ENCODE measurements at places on chromosomes 6 and 20.

DNA sequence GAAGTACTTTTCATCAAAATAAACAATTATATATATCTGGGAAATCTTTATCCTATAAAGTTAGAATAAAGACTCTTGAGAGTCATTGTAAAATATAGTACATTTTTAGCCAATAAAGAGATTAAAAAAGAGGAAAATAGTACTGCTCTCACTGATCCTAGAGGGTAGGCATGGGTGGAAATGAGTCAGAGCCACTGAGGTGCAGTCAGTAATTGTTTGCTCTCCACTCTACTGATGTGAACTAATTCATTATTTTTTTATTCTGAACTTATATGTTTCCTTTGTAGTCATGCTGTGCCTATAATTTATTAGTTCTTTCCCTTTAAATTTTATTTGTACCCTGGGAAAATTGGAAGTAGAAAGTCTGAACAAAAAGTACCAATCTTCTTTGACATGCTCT lies 1359.4 kb upstream of the GJE1 start:
- no peak for DNase-seq

- no peak for DNase-seq
Observed at GRCh38 chr6:10316373-10316721, 98.5 kb downstream of the TFAP2A start.

GRCh38 chr20:13736436-13737191 lies 48.1 kb downstream of the ESF1 start:
- DNase-seq, result peak; percentile 30

GRCh38 chr6:38720295-38720694 lies 5.2 kb downstream of the DNAH8 start:
- DNase-seq, result no peak

DNA sequence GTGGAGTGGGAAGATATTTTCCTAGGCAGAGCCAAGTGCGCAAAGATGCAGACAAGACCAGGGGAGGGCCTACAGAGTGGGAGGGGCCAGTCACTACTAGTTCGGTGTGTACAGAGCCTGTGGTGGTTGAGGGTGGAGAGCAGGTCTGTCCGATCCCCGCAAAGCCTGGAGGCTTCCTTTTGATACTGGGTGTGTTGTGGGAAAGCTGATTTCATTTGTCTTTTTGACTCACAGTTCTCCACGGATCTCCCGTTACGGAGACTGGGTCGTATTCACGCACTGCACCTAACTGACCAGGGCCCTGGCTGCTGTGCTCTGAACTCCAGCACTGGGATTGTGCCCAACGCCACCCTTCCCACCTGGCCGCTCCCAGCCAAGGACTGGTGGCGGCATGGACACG lies 1.4 kb upstream of the TIAM2 start:
- no peak for DNase-seq

DNA sequence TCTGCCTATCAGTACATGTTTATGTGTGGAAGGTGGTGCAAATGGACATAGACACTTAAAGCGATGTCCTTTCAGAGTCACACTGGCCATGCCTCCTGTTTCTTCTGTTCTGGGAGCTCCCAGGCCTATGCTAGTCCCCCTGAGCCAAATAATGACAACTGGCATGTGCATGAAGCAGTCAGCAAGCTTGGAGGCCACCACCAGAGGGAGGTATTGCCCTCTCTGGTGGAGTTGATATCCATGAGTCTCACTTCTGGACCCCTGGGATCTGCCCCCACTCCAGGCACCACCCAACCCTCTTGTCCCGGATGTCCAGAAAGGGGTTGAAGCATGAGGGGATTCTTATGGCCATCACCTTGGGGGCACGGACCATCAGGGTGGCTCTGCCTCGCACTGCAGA lies 172.2 kb downstream of the AIG1 start:
- DNase-seq, result no peak

DNA sequence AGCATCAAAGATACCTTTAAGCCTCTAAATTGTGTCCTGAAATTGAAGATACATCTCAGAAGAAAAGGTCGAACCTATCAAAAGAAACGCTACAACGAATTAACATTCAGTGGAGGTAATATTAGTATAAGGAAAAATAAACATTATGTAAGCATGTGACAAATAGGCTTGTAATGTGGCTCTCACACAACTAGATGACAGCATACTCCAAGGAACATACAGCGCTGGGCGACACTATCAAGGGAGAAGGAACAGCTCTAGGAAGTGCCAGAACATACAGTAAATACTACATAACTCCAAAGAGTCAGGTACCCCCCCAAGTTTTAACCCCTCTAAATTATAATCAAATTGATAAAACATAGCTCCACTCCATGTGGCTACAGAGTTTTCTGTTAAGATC lies 103.5 kb downstream of the LAMP5 start:
- DNase-seq, result no peak

DNA sequence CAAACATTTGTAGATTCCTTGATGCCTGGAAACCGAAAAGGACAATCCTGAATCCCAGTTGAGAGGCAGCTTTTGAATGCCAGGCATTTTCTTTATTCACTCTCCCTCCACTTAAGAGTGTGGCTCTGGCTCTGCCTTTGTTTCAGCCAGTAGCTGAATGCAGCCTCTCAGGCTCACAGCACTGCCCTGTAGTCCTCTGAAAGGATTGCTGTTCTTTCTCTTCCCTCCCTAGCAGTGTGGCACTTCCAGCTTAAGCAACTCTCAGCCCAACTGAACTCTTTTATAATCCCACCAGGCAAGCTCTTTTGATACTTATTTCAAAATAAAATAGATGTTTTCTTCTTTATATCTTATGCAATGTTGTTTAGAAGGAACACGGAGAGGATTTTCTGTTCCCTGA lies 415.6 kb downstream of the GJA1 start:
- no peak for DNase-seq

- no peak for DNase-seq
Observed at GRCh38 chr6:119145111-119145510, 66.6 kb upstream of the FAM184A start.

GRCh38 chr6:65776332-65776731 lies 69.3 kb upstream of the EYS start:
- no peak for DNase-seq

GRCh38 chr6:33691456-33692077 lies 19.9 kb downstream of the UQCC2 start:
- DNase-seq, result no peak

DNA sequence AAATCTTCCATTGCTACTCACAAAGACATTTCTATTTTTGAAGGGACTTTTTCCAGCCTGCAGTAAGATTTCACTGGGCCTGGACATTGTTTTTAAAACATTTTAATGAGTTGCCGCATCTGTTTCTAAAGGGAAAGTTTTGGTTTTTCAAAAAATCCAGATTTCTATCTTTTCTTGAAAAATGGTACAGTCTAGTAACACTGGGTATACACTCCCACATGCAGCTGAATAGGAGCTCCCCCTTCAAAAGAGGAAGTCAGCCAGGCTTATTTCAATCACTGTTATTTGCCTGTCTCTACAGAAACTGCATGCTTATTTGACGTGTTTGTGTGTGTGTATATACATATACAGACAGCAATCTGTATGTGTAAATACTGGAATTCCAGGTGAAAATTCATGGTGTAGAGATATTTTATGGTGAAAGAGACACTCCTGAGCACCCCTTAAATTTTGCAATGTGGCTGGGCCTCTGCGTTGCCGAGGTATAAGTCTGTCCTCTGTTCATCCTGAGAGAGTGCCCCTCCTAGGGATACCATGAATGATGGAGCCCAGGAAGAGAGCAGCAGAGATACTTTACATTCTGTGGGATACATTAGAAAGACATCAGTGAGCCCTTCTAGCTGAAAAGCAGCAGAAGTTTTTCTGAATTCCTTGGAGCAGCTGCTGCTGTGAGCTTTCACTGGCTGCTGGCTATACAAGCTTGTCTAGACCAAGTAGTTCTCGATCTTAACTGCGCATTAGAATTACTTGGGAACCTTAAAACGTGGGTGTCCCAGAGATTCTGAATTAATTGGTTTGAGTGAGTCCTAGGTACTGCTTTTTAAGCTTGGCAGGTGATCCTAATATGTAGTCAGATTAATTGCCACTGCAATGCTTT lies 12.0 kb upstream of the ABRACL start:
- no peak for DNase-seq

- peak; percentile 42 for DNase-seq
Observed at GRCh38 chr6:43021270-43022047, at the start of gene RRP36. Gene RRP36, plus strand, starts transcription at chr6:43021623. Its CDS starts 32 bp downstream, at chr6:43021655.

- no peak for DNase-seq
Observed at GRCh38 chr6:119552021-119552420, 202.5 kb upstream of the MAN1A1 start.

DNA sequence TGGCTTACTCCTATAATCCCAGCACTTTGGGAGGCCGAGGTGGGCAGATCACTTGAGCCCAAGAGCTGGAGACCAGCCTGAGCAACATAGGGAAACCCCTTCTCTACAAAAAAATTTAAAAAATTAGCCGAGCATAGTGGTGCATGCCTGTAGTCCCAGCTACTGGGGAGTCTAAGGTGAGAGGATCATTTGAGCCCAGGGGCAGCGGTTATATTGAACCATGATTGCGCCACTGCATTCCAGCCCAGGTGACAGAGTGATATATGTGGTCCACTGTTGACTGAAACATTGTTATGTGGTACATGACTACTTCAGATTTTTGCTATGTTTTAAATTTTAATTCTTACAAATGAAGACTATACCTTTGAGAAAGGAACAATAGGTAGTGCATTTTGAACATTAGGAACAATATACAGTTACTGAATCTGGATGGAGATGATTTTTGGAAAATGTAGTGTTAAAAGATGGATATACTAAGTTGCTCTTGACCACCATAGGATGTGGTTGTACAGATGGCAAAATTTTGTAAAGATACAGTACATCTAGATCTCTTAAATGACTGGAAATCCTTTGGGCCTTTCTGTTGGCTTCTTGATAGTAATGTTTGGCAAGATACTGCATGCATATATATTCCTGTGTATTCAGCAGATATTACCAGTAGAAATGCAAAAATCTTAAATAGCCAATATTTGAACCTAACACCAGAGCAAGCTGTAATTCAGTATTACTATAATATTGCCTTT lies 35.9 kb downstream of the MAPK14 start:
- no peak for DNase-seq

DNA sequence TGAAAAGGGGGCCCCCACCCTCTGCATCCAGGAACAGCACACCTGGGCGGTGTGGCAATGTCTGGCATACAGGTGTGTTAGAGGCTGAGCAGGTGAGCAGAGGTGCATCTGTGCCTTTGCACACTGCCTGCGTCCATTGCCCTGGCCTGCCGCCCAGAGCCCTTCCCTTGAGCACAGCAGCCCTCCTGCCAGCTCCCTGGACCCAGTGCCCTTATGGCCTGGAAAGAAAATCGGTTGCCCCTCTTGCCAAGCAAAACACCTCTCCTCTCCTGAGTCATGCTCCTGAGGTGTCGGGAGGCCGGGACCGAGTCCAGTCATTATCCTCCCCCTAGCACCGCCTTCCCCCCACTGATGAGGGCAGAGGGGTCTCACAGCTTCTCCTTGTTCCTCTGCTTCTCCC lies 259.9 kb downstream of the SMOC2 start:
- no peak for DNase-seq

DNA sequence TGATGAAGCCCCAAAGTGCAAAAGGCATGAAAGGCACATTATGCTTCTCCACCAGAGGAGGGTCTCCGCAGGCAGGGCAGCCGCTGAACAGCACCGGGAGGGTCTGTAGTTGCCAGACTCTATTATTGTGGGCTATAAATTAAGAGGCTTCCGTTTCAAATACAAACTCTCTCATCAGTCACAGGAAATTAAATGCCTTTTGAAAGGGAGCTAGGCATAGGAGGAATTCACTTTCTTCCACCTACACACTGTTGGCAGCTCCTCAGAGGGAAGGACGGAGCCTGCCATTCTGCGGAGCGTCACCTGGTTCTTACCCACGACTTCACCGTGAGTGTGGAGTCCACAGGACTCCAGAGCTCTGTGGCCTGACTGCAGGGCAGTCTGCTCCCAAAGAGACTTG lies 140.8 kb upstream of the AGPAT4 start:
- no peak for DNase-seq

DNA sequence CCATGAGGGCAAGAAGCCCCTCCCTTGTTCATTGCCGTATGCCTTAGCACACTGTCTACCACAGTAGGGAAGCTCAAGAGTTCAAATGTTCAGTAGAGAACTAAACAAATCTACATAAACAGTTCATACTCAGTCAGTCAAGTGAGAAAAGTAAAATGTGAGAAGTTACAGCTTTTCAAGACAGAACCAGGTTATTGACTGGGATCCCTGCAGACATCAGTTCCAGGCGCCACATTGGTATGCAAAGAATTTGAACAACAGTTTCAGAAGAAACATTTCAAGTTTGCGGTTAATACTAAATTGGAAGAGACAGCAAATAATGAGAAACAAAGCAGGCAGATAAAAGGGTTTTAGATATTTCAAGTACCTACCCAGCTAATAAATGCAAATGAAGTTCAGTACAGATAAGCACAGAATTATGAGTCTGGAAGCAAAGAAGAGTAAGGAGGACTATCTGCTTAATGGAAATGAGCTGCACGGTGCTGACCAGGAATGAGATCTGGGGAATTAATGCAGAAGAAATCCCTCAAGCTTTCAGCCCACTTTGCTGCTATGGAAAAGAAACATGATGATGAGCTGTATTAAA lies 246.2 kb downstream of the HACE1 start:
- DNase-seq, result no peak

GRCh38 chr6:139473231-139473701 lies 98.8 kb upstream of the CITED2 start:
- DNase-seq, result peak; percentile 14

DNA sequence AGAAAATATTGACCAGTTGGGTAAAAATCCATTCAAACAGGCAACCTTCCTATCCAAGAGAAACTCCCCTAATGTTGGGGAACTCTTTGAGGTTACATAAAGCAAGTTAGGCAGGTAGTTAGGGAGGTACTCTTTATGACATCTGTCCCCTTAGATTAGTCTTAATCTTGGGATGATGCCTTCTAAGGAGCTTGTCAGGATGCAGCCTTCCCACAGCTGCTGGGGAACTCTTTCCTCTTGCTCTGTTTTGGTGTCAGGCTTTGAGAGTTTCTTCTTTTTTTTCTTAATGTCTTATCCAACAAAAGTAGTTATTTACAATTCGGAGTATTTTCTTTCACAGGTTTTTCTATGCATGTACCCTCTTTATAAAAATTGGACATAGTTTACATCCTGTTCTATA lies 194.8 kb downstream of the CDKAL1 start:
- no peak for DNase-seq

DNA sequence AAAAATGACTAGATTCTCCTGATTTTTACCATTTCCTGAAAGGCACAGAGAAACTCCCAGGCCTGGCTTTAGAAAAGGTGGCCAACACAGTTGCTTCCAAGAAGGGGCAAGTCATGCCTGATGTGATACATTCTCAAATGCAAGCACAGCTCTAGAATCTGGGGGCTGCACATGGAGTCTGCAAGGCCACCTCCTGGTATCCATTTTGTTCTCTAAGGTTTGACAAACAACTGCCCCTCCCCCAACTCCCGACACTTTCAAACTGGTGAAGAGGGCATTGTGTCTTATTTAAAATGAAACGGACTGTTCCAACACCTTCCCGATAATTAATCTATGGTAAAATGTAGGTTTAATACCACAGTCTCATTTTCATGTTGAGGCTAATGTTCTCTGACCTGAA lies 220.2 kb upstream of the CEP162 start:
- no peak for DNase-seq

DNA sequence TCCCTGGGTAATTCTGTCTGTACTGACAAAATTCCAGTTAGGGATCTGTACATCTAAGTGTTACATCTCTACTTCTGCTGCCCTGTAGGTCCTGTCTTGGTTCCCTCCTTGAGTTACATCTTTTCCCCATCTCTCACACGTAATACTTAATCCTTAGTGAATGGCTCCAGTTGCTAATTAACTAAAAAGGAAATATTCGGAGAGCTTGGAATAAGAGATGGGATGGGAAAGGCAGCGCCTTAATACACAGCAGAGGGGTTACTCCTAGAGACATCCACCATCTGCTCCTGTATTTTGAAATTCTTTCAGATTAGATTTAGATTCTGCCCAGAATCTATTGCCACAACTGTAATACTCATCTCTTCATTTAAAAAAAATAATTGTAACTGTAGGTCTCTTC lies 384.0 kb downstream of the SAMD5 start:
- DNase-seq, result no peak

Data from tibial nerve (tissue), 4 donors.